ENCODE measurements at places on chromosomes 2 and 18.

DNA sequence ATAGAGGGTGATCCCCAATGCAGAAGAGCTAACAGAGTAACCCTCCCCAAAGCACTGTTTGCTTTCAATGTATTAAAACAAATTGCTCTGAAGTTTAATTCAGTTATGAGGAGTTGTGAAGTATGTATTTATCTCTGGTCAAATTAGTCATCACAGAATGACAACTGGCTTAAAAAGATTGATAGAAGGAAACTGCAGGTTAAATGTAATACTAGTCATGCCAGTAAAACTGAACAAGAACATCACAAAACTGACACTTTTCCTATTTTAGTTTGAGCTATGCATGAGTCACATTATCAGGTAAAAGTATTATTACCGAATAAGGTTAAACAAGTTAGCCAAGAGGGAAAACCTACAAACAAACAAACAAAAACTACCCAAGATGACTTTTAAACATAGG lies 99.0 kb upstream of the ACVR1C start:
- DNase-seq: no peak

- no peak for DNase-seq
Measured at GRCh38 chr2:24903161-24904103, 16.6 kb downstream of the ADCY3 start.

DNA sequence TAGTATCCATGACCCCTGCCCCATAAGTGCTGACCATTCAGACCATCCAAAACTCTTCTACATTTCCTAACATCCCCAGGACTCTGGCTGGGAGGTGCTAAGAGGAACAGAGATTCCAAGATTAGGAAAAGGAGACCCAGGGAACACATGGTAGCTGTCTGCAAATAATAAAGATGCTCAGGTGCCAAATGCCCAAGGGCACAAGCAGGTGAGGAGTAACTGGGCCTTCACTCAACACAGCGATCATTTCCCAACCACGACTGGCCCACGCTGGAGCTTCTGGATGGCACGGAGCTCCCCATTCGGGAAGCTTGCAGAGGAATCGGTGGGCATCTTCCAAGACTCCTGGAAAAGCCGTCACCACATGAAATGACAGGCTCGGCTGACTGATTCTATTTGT lies 255.9 kb upstream of the SMIM21 start:
- DNase-seq: no peak

DNA sequence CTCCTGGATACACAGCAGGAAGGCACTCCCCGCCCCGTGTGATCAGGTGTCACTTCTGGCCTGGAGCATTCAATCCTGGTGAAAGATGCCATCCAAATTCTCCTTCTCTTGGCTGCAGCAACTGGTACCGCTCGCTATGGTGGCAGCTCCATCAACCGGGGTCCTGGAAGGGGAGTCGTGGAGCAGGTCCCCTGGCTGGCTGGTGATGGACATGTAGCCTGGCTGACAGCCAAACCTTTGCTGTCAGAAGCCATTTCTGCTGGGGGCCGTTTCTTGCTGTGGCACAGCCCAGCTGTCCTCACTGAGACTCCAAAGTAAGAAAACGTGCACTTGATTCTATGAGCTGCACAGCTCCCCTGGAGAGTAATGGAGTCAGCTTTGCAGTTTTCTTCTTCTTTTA lies 7.1 kb upstream of the CYS1 start:
- no peak for DNase-seq

DNA sequence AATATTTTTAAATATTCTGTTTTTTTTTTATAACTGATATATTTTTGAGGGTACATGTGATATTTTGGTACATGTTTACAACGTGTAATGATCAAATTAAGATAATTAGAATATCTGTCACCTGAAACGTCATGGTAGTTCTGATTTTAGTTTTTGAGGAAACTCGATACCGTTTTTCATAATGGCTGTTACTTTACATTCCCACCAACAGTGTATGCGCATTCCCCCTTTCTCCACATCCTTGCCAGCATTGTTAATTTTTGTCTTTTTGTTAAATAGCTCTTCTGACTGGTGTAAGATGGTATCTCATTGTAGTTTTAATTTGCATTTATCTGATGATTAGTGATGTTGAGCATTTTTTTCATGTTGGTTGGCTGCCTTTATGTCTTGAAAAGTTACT lies 206.8 kb upstream of the STON1 start:
- no peak for DNase-seq

DNA sequence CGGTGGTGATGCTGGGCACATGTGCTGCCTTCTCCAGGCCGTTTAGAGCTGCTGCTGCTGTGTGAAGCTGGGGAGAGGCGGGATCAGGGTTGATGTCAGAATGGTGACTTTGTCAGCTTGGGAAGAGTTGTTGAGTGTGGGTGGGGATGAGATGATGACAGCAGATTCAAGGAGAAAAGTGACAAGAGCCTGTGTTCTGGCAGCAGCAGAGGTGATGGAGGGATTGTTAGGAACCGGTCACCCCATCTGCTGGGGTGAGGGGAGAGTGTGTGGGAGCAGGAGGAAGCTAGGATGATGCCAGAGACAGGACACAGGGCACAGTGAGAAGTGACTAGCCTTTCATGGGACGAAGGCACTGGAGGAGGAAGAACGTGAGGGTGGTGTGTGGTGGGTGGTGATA lies 345.5 kb downstream of the RNF144A start:
- no peak for DNase-seq

- no peak for DNase-seq
Measured at GRCh38 chr2:160812830-160813505, 319.4 kb upstream of the RBMS1 start.

DNA sequence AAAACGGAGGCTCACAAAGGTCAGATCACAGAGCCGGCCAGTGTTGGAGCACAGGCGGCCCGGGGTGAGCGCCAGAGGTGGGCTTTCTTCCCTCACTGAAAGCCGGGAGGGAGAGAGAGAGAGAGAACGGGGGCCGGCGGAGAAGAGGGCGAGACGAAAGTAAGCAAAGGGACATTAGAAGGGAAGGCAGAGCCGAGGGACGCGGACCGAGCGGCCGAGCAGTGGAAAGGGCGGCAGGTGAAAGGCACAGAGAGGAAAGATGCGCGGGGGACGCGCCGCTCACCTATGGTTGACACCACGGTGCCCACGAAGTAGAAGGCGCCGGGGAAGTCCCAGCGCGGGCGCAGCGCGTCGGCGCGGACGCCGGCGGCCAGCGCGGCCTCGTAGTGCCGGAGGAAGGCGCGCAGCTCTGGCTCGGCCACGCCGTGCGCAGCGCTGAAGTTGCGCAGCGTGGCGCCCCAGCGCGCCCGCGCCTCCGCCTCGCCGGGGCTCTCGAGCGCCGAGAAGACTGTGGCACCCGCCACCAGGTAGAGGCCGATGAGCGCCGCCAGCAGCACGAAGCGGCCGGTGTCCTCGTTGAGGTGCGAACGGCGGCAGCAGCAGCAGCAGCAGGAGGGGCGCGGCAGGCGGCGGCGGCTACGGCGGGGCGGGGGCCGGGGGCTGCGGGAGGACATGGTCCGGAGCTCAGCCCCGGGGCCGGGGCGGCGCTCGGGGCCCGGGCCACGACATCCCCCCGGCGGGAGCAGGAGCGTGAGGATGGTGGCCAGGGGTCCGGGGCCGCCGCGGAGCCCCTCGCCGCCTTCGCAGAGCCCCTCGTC lies 166.9 kb downstream of the MSH2 start:
- DNase-seq: peak; percentile 10

GRCh38 chr18:35497370-35498197 lies at the start of gene INO80C:
Gene INO80C, minus strand, starts transcription at chr18:35497960. Its CDS starts 86 bp downstream, at chr18:35497874.
- peak; percentile 92 for DNase-seq

- DNase-seq: no peak
Measured at GRCh38 chr2:99672766-99673350, 183.0 kb upstream of the REV1 start.

DNA sequence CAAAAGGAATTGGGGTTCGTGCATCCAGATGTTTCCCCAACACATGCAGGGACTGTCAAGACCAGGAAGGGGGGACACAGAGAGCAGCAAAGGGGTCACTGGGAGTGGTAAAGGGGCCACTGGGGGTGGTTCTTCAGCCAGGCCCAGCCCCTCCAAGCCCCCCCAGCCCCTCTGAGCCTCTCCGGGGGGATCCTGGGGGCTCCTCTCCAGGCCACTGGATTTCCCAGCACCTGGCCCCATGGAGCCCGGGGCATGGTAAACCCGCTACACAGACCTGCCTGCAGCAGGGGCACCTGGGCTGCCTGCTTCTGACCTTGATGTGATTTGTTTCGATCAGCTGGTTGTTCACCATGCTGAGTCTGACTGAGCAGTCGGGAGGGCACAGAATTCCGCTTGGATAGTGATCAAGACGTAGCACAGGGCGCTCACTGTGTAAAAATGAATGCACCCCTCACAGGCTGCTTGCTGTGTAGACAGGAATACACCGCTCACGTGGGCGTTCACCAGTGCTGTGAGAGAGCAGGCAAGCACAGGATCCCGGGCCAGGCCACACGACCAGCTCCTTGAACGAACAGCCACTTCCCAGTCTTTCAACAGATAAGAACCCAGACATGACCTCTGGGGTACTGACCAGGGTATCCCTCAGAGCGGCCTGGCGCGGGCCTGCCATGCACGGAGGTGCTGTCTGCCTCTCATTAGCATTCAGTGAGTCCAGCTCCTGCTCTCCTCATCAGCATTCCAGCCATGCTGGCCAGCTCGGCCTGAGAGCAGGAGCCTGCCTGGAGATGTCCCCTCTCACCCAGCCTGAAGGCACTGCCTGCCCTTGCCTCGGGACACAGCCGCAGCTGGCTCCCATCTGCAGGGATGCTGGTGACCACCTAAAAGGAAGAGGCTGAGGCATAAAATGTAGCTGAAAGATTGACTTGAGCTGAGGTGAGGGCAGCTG lies 73.3 kb upstream of the OTOS start:
- DNase-seq: no peak

DNA sequence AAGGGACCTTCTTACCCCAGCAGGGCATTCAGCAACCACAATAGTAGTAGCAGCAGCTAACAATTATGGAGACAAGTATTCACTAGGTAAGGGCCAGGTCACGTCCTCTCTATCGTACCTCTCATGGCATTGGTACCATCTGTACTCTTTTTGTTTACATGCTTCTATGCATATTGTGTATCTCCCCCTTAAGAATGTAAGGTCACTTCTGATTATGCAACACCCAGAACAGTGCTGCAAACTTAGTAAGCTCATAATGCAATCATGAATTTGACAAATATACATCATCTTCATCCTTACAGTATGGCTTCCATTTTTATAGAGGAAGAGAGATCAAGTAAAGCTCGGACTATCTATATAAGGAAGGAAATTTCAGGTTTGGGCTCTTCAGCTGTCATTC lies 46.1 kb downstream of the SPRED2 start:
- DNase-seq: no peak

- DNase-seq: no peak
Measured at GRCh38 chr18:42126586-42126985, 171.6 kb downstream of the PIK3C3 start.

DNA sequence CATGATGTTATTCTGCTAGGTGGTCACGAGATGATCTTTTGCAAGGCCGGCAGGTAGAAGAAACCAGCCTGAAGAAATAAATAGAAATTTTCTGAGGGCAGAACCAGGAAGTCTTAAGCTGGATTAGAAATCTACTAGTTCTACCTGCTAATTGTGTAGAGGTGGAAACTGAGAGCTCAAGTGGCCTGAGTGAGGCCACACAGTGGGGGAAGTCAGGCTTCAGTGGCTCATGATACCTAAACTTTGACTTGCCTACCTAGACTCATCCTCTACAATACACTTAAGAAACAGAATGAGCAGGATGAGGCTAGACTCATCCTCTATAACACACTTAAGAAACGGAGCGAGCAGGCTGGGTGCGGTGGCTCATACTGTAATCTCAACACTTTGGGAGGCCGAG lies 134.9 kb upstream of the NDUFV2 start:
- no peak for DNase-seq

GRCh38 chr2:238127165-238128060 lies 11.1 kb upstream of the KLHL30 start:
- peak; percentile 75 for DNase-seq

DNA sequence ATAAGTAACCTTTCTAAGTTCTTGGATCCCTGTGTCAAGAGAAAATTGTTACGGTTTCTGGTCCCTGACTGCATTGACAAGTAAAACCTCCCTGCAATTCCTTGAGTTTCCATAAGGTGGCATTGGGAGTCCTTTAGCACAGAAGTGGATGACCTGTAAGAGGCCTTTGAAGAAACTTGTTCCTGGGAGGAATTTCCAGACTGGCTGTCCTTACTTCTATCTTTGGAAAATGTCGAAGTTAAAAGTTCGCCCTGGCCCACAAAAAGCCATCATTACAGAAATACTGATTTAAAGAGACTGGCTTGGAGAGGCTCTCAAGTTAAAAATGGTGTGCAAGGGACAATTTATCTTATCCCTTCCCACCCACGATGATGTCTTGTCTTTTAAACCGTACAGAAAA lies 218.4 kb downstream of the CDH20 start:
- peak; percentile 80 for DNase-seq

GRCh38 chr2:240985881-240986786 lies 12.3 kb upstream of the SNED1 start:
- DNase-seq: no peak

DNA sequence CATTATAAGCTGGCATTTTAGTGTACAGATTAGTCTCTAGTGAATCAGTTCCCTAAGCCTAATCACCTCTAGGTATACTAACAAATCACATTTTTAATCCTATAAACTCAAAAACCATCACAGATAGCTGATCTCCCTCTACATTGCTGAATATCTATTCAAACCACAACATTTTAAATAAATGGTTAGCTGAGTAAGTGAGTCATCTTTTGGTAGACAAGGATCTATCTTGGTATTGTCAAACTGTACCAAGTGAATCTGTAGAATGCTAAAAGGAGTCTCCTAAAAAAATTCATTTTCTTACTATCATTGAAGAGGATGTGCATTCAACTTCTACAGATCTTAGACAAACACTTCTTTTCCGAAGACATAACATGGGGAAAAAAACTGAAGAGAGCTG lies 40.7 kb downstream of the INO80D start:
- DNase-seq: peak; percentile 31

- DNase-seq: no peak
Measured at GRCh38 chr18:55351980-55352714, 235.8 kb downstream of the TCF4 start.

DNA sequence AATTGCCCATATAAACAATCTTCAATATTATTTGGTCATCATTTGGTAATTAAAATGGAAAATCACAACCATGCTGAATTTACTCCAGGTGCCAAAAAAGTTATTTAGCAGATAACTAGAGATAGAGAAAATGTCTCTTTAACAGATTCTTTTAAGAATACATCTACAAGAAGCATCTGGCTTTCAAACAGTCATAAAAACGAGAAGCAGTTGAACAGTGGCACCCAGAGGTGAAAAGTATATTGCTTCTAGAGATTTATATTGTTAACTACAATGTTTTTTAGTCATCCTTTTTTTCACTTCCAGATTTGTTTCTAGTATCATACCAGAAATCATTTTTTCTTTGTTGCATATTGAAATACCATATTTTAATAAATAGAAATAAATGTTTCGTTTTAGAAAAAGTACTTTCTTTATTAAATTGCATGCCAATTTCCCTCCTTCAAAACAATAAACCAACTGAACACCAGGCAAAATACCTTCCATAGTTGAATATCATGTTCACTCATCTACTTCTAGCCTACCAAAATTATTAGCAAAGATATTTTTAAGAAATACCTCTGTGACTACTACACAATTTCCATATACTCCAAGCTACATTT lies 65.4 kb upstream of the HNRNPA3 start:
- peak; percentile 55 for DNase-seq

- DNase-seq: no peak
Measured at GRCh38 chr2:1450915-1451314, 37.7 kb downstream of the TPO start.

Data from EL (cell line).